ENCODE measurements at places on chromosomes 16 and 17.
A peak's percentile ranks its signal among the peaks of the same experiment; 100 is the strongest.

DNA sequence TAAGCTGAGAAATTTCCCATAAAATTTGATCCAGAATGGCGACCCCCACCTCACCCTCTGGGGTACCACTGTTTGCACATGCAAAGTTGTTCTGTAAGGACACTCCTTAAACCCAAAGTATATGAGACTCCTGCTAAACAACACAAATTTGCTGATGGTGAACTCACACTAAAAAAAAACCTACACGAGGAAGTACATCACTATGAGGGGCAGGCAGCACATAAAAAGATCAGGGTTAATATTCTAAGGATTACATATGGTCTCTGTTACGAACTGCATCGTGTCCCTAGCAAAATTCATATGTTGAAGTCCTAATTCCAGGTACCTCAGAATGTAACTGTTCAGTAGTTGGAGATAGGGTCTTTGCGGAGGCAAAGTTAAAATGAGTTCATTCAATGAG, 60.3 kb downstream of the LYRM1 start:
- DNase-seq = no peak

DNA sequence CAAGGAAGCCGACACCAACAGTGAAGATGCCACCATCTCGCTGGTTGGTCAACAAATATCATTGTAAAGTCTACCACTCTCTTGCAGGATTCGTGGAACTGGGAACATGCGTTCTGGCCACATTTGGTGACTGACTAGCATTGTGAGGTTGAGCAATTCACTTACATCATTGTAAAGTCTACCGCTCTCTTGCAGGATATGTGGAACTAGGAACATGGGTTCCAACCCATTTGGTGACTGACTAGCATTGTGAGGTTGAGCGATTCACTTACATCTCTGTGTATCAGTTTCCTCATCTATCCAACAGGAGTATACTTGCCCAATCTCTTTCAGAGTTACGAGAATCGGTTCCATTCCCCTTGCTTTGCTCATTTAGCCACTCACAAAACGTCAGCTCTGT, 42.6 kb upstream of the RPH3AL start:
- no peak for DNase-seq

DNA sequence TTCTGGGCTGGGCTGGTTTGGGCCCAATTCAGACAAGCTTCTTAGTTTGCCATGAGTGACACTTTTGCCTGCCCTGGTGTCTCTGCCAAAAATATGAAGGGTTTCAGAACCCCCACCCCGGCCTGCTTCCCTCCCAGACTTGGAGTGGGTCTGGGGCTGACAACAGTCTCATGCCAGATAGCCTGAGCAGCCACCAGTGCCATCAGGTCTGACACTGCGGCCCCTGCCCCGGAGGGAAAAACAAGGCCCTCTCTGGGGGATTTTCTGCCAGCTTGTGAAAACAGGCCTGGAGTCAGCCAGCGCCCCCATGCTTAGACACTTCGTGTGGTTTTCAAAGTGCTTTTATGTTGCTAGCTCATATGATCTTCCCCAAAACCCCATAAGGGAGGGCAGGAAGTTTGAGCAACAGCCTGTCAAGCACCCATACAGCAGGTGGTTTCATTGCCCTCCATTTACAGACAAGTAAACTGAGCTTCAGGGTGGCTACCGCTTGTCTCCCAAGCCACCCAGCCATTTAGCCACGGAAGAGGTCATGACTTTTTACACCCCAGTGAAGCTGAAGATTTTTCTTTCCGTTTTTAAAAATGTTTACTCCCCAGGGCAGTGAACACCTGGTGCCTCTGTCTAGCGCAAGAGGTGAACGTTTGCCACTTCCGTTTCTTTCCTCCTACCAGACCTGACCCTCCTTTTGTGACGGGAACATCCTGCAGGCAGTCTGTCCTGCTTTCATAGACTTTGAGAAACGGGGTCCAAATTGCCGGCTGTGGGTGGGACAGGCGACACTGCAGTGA, 300.6 kb downstream of the SEC14L1 start:
- DNase-seq = no peak

GRCh38 chr16:9860876-9861275, 321.4 kb downstream of the GRIN2A start:
- no peak for DNase-seq

GRCh38 chr17:49977463-49978389, 8.7 kb downstream of the DLX4 start:
- peak; percentile 47 for DNase-seq

- DNase-seq = no peak
Observed at GRCh38 chr16:67384778-67385510, 8.4 kb downstream of the TPPP3 start.

DNA sequence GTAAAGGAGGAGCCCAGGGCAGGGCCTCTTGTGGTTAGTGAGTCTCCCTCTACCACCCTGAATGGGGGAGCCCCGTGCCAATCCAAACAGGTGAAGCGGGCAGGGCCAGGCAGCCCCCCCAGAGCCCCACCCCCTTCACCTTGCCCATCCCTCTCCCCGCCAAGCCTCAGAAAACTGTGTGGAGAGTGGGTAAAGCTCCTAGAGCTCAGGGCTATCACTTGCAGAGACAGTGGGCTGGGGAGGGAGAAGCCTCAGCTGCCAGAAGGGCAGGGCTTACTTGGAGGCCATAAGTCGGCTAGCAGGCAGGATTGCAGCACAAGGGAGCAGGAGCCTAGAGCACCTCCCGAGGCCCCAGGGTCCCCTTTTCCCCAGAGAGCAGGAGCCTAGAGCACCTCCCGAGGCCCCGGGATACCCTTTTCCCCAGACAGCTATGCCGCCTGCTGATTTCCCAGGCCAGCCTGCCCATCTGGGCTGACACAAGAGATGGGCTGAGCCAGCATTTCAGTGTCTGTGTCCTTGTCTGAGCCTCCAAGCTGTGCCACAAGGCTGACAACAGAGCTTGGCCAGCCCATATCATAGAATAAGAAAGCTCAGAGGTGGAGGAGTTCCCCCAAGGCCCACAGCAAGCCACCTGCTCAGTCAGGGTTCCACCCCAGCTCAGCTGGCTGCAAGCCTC, 6.7 kb upstream of the KRT14 start:
- DNase-seq = no peak

- DNase-seq = no peak
Observed at GRCh38 chr16:693766-694165, 3.6 kb upstream of the WDR24 start.

DNA sequence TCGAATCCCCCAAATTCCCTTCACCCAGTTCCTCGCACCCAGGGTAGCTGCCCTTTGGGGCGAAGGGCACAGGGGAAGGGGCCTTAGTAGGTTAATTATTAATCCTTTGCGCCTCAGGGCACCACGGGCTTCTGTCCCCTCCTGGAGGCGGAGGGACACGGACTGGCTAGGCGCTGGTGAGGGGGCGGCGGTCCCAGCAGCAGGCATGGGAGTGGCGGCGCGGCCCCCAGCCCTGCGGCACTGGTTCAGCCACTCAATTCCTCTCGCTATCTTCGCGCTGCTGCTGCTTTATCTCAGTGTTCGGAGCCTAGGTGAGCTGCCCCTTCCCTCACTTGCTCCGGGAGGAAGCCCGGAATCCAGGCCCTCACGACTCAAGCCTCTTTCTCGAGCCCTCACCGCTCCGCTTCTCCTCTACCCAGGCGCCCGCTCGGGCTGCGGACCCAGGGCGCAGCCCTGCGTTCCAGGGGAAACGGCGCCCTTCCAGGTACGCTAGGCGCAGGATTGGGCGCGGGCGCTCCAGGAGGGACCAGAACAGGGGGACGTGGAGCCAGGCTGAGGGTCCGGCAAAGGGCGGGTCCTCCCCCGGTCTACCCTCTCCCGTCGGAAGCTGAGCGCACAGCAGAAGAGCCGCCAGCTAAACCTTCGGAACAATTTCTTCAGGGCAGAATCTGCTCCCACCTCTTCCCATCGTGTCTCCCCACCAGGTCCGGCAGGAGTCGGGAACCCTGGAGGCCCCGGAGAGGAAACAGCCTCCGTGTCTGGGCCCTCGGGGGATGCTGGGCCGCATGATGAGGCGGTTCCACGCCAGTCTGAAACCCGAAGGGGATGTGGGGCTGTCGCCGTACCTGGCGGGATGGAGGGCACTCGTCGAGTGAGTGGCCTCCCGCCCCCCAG, at the start of gene GLTPD2:
TSS of gene GLTPD2 (plus strand) at position 158 of the 894 bp plus-strand sequence. CDS start at position 206, 48 bp downstream.
- DNase-seq = no peak

GRCh38 chr17:74646231-74646630, 22.7 kb upstream of the CD300E start:
- no peak for DNase-seq

DNA sequence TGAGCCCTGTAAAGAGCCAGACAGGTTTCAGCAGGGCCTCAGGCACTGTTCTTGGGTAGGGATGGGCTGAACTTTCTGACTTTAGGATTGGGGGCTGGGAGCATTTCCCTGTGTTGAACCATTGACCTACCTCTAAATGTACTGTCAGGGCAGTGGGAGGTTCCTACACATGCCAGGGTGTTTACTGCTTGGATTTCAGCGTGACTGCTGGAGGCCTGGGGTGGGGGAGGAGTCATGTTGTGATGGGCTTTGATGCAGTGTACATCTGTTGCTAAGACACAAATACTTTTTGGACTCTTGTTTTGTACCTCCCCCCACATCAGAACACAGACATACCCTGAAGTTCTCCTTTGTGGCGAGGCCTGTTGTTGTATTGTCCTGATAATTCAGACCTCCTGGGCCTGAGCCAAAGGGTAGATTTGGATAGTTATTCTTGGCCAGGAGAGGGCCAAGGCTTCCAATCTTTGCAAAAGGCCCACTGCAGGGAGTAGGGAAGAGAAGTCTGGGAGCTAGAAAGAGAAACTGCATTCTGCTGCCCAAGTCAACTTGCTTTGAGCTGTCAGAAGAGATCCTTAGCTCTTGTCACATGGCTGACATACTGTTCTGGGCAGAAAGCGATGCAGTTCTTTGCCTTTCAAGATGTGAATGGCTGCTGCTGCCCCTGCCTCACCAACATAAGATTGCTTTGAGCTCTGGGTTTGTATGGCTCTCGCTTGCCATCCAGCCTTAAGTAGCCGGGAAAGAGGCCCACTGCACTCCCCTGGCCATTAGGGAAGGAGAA, 3.7 kb downstream of the NFE2L1 start:
- peak; percentile 47 for DNase-seq

DNA sequence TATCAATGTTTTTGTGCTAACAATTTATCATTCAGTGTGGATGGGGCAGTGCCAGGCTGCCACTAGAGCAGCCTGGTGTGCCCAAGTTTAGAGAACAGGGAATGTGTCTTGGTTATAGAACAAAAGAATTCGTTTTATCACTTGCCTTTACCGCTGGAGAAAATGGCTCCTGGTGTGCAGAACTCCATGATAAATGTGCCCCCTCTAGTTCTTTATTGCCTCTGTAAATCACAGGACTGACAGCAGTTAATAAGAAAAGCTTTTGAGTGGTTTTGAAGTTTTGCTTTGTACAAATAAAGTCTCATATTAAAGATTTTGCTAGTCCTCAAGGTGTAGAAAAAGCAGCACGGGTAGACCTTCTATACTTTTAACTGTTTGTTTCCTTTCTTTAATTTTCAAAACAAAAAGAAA, 28.2 kb upstream of the PSMD7 start:
- DNase-seq = no peak

DNA sequence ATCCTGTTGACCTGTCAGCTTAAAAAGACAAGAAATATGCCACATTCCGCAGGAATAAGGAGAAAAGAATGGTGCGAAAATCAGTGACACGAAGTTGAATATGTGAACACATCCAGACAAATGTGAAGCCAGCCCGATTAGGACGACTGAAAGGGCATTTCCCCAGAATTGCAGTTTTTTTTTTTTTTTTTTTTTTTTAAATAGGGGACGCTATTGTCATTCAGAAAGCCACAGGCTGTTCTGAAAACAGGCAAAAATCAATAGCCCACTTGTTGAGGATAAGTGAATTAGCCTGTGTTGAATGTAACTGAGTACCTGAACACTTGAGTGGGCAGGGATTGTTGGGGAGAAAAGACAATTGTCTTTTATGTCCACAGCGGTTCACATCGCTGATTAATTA, 507.1 kb downstream of the WWOX start:
- DNase-seq = no peak

- no peak for DNase-seq
Observed at GRCh38 chr17:79401704-79402674, 208.9 kb downstream of the RBFOX3 start.

DNA sequence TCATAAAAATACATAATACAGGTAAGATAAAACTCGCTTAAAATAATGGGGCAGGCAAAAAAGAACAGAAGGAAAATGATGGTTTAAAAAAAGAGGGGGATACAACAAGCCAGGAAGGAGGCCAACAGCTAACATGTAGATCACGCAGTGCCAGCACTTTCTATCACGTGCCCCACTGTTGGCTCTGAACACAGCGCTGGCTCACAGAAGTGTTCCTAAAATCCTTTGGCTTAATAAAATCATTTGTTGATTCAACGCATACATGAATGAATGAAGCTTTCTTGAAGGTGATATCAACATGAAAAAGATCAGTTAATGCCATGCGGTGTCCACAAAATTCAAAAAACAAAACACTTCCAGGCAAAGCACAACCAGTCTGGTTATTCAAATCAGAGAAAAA, 8.5 kb downstream of the ITGAE start:
- DNase-seq = no peak

DNA sequence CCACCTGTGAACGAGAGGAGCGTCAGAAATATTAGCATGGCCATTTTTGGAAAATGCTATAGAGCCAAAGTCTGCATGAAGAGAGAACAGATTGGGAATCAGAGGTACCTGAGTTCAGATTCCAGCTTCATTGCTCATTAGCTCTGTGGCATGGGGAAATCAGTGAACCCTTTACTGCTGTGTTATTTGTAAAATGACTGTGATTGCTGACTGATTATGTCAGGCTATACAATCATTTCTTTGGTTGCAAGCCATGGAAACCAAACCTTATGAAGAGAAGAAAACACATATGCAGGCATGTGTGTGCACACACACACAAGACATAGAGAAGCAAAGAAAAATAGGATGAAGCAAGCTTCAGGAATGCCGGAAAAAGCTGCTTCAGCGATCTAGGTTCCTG, 101.4 kb upstream of the HSBP1 start:
- DNase-seq = peak; percentile 29

DNA sequence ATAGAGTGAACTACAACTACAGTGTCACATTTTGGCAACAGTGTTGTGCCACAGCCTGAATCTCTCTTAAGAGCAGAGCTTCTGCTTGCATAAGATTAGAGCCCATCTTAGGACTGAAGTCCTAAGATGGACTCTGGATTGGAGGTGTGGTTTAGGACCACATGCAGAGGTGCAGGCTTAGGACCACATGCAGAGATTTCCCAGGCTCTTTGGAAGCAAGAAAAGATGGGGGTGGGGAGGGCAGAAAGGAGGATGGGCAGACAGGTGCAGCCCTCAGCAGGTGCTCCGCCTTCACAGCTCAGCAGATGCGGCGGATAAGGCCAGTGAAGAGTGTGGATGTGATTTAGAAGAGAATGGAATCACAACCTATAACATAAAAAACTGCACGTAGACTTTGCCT, 128.7 kb downstream of the TANGO6 start:
- no peak for DNase-seq
